ENCODE measurements at places on chromosomes 4 and X.

GRCh38 chrX:127457161-127457560, 595.0 kb downstream of the ACTRT1 start:
- no peak for DNase-seq

- DNase-seq: no peak
Measured at GRCh38 chrX:125810856-125811255, 355.2 kb downstream of the DCAF12L2 start.

GRCh38 chr4:98601708-98602107, 56.7 kb downstream of the TSPAN5 start:
- no peak for DNase-seq

- no peak for DNase-seq
Measured at GRCh38 chr4:112818594-112818965, 181.6 kb downstream of the LARP7 start.

DNA sequence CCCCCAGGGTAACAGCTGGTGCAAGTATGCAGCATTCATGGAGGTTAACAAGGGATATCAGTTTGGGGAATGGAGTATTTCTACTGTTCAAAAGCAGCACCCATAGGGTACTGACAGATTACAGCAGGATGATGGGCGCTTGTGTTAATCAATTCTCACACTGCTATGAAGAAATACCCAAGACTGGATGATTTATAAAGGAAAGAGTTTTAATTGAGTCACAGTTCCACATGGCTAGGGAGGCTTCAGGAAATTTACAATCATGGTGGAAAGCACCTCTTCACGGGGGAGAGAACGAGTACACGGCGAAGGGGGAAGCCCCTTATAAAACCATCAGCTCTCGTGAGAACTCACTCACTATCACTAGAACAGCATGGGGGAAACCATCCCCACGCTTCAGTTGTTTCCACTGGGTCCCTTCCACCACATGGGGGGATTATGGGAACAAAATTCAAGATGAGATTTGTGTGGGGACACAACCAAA, 64.1 kb downstream of the TNIP2 start:
- no peak for DNase-seq

GRCh38 chr4:54185866-54186265, 43.2 kb upstream of the PDGFRA start:
- no peak for DNase-seq

Data from NCI-H2171 (cell line).